Iris pigment epithelial cell (primary cell): ENCODE measurements at places on chromosomes 7 and 10.

GRCh38 chr10:49827297-49827696 is 65.2 kb upstream of the OGDHL start:
- no peak for DNase-seq

DNA sequence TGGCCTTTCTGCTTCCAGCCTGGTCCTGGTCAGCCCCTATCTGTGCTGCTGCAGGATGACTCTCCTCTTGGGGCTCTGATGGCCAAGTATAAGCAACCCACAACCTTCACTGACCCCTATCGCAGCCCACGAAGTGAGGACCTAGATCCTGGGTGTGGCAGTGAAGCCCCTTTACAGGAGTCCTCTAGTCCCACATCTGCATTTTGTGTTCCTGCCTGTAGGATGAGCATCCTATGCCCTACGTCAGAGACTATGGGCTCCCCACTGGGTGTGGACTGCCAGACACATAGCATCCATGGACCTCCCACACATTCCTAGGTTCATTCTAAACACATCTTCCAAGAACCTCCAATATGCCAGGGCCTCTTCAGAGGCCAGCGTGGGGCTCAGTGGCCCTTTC is 29.0 kb downstream of the ARHGAP22 start:
- no peak for DNase-seq

DNA sequence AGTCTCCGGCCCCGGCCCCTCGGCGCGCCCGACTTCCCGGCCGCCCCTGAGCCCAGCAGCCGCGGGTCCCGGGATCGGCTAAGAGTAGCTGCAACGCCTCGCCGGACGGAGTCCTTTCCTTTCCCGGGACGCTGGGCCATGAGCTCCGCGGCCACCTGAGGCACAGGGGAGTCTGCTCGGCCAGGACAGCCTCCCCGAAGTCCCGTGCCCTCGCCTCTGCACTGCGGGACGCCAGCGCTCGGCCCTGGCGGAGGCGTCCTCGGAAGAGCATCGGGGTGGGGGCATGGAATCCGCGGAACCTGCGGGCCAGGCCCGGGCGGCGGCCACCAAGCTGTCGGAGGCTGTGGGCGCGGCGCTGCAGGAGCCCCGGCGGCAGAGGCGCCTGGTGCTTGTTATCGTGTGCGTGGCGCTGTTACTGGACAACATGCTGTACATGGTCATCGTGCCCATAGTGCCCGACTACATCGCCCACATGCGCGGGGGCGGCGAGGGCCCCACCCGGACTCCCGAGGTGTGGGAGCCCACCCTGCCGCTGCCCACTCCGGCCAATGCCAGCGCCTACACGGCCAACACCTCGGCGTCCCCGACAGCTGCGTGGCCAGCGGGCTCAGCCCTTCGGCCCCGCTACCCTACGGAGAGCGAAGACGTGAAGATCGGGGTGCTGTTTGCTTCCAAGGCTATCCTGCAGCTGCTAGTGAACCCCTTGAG is 502 bp downstream of the SLC18A3 start:
- DNase-seq = no peak

DNA sequence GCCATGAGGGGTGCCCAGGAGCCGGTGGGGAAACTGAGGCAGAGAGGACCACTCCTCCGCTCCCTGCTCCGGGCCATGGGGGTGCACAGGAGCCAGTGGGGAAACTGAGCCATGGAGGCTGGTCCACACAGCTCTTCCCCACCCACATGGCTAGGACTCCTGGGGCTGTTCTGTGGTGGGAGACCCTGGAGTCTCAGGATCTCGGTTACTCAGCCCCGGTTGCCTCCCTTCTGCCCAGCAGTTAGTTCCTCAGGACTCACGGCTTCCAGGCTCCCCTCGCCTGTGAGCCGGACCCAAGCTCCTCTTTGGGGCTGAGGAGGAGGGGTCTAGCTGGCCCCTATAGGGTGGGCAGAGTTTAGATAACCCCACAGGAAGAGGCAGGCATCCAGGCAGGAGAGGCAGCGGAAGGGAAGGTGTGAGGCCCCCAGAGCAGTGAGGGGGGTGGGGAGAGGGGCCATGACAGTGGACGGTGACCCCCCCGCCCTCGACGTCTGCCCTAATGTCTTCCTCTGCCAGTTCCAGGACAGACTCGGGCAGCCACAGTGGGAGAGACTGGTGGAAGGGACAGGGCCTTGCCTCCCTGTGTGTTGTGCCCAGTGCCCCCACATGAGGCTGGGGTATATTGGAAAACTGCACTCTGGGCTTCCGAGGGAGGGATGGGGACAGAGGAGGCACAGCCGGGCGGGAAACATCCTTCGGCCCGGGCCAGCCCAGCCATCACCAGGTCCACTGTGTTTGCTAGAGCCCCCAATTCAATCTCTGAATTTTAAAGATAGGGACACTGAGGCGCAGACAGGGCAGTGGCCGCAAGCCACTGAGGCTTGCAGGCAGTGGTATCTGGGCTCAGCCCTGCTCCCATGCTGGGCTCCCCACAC is 4.3 kb downstream of the ELFN1 start:
- DNase-seq = no peak

- DNase-seq = no peak
These were observed 517.5 kb downstream of the KIF20B start for GRCh38 chr10:90218846-90219245.

DNA sequence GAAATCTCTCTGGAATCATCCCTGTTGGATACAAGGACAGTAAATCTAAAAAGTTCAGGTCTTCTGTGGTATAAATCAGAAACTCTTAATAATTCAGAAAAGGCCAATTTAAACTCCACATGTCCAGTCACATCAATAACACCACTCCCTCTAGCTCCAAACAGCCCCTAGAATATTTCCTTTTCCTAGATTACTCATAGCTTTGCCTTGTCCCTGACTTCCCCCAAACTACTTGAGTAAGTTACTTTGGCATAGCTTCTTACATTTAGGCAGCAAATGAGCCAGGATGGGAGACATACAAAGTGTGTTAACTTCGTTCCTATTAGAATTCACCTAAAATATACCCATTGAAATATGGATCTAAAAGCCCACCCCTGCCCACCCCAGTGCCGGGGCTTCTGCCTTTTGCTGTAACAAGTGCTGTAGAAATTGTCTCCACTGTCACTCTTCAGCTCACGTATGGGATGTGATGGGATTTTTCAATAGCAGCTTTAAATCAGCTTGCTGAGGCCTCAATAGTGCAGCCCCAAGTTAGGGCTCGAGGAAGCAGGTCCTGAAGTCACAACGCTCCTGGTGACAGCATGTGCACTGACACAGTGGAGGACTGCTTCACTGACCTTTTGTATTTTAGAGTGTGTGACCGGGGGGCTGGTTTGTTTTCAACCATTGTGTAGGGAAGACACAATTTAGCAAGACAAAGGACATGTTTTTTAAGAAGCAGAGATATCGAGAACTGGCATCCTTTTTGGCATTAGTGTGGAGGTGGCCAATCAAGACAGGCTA is 218.2 kb upstream of the KMT2E start:
- DNase-seq = no peak

DNA sequence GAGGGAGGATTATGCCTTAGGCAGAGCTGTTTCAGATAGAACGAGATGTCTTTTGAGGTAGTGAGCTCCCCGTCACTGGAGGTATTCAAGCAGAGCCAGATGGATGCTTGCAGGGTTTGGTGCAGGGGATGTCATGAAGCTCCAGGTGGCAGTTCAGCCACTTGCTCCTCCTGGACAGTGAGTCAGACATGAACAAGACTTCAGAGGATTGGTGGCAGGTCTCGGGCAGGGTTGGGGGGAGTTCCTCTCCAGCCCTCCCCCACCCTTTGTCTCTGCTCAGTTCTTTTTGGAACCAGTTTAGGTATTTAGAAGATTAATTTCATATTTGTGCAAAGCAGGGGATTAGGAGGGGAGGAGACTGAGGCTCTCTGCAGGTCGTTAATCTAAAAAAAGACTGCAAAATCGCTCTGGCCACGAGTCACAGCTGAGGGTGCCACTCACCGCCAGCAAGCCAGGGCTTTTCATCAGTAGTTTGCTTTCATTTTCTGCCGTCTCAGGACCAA is 21.5 kb upstream of the MYL10 start:
- no peak for DNase-seq

DNA sequence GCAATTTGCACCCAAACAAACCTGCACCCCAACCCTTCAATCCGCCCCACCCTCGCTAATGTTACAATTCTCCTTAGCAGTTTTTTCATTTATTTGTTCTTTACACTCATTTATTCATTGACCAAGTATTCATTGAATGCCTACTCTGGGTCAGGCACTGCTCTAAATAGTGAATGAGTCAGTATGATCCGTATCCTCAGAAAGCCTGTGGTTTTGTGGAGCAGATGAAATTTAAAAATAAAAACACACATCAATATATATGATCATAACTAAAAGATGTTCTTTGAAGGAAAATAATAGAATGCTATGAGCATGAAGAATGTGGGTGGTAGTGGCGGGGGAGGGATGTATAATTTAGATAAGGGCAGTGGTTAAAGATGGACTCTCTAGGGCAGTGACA is 13.3 kb downstream of the IFIT5 start:
- peak; percentile 91 for DNase-seq

- no peak for DNase-seq
These were observed 93.6 kb upstream of the RSU1 start for GRCh38 chr10:16910793-16911164.
